ENCODE measurements at places on chromosomes 13 and 19. TPM values are rescaled to one million over a fixed set of nuclear protein-coding genes. Genes with fewer than 3 reads are reported as not detected.

SPART gene
- total RNA-seq = 60.9 TPM

- DNase-seq = no peak
Measured at GRCh38 chr19:58368561-58369360, 6.2 kb upstream of the ZNF497 start.

DNA sequence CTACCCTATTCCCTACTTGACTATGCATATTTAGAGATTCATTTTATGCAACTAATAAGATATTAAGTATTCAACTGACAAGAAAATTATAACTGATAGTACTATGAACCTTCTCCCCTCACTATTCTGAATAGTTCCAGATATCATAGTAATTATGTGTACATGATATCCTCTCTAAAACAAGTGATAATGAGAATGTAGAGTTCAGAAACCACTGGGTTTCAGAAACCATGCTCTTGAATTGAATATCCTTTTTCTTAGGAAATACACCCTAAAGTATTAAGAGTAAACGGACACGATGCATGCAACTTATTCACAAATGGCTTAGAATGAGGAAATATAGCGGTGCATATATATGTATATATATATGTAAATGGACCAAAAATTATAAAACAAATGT is 160.9 kb downstream of the TBC1D4 start:
- DNase-seq = no peak

GRCh38 chr19:16779539-16780163 is 49.5 kb upstream of the SIN3B start:
- no peak for DNase-seq

DNA sequence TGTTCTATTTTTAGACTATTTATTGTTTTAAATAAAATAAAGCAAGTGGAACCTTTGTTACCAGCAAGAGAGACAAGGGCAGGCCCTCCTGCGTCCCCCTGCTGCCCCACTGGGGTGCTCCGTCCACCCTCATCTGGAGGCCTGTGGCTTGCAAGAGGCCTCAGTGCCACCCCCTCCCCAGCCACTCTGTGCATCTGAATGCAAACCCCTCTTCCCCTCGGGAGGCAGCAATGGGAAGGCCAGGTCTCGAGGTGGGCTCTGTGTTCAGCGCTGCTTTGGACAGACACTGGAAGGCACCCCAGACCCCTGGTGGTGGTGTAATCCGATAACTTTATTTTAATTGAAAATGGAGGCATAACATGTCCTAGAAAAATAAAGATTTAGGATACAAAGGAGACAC is 4.6 kb downstream of the SIX5 start:
- DNase-seq = no peak

DNA sequence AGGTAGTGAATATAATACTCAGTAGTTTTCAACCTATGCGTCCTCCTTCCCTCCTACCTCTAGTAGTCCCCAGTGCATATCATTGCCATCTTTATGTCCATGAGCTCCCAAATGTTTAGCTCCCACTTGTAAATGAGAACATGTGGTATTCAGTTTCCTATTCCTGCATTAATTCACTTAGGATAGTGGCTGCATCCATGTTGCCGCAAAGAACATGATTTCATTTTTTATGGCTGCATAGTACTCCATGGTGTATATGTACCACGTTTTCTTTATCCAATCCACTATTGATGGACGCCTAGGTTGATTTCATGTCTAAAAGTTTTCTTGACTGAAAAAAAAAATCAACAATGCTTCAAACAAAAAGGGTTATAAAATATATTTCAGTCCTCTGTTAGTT is 303.4 kb upstream of the SGCG start:
- no peak for DNase-seq
